ENCODE measurements at places on chromosomes 5 and 9.

GRCh38 chr9:96565671-96566497 lies 53.8 kb downstream of the CDC14B start:
- DNase-seq, result no peak

DNA sequence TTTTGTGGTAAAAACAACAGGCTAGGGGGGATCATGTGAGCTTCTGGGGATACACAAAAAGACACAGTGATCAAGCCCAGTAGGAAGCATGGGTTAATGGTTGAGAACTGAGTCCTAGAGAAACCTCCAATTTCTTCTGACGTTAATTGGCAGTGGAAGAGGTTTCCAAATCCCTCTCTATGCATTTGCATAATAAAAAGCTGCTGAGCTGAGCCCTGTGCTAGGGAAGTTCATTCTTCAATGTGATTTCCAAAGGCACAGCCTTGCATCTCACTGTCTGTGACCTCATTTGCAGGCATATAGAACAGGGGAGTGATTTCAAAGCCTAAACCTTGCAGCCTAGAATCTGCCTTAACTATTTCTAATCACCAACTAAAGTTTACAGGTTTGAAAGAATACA lies 812 bp downstream of the DNAH5 start:
- DNase-seq, result no peak

DNA sequence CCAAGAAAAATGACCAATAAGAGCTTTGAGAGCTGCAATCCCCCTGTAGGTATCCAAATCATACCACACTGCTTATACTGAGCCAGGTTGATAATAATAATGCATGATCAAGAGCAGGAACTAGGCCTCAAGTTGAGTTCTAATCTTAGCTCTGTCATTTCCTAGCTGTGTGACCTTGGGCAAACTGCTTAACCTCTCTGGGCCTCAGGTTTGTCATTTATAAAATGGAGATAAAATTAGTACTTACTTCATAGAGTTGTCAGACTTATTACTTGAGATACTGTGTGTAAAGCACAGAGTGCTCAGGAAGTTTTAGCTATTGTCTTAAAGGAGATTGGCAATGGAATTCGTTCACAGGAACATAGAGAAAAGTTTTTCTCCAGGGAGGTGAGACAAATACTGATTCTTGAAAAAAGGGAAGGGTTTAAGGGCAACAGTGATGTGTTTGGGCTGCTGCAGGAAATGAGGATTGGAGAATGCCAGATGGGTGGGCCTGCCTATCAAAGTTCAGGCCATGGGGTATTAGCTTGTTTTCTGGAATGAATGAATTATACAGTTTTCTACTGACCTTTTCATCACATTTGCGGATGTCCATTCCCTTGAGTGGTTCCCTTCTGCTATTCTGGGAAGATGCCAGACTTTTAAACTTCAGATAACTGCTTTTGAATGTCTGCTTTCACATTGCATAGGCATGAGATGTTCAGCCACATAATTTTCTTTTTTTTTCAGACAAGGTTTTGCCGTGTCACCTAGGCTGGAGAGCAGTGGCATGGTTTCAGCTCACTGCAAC lies 10.2 kb upstream of the ATP6V0E1 start:
- peak; percentile 65 for DNase-seq

GRCh38 chr5:84602371-84602771 lies 217.7 kb upstream of the EDIL3 start:
- no peak for DNase-seq

DNA sequence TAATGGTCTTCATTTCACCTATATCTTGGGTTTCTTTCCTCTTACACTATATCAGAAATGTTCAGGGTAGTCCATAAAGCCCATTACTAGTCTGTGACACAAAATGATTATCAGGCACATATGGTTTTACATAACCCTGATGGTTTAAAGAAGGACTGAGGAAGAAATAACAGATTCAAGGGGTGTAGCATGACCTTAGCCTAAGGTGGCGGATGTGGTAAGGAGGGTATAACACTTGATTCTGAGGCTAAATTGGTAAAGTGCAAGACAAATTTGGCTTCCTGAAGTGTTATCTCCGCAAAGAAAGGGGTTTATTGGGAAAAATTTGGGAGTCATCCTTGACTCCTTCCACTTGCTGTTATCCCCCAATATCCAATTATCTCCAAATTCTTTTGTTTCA lies 388.2 kb upstream of the RPS23 start:
- DNase-seq, result no peak

GRCh38 chr9:626596-626995 lies 214.9 kb upstream of the DMRT1 start:
- DNase-seq, result no peak

DNA sequence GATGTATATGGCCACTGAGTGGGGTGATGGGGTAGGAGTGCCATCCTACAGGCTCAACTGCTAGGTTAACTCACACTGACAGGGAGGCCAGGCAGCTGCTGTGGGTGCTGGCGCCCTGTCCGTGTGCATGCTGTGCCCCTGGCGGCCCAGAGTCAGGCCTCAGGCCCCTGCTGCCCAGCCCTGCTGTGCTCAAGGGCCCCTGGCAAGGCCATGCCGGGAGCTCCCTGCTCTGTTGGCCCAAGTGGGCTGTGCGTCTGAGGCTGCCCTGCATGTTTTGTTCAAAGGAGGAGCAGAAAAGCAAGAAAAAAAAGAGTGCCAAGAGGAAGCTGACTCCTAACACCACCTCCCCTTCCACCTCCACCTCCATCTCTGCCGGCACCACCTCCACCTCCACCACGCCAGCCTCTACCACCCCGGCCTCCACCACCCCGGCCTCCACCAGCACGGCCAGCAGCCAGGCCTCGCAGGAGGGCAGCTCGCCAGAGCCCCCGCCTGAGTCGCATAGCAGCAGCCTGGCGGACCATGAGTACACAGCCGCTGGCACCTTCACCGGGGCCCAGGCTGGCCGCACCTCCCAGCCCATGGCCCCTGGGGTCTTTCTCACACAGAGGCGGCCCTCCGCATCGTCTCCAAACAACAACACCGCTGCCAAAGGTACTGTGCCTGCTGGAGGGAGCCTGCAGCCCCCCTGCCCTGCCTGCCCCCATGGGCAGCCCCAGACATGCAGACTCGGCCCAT lies 100.1 kb downstream of the PHF2 start:
- DNase-seq, result no peak

GRCh38 chr5:55521881-55522280 lies 12.9 kb downstream of the PLPP1 start:
- DNase-seq, result no peak

Measured in skeletal muscle cell (primary cell).